ENCODE measurements at places on chromosomes 11 and 22.

- H3K27ac ChIP-seq: no peak overlapping the region
- peaks cover 2% of the 10 kb centered on the region for H3K36me3 ChIP-seq
- peaks cover 36% of the 10 kb centered on the region for H3K4me1 ChIP-seq
Measured at GRCh38 chr11:124839128-124839971, 25.9 kb upstream of the ROBO3 start.

DNA sequence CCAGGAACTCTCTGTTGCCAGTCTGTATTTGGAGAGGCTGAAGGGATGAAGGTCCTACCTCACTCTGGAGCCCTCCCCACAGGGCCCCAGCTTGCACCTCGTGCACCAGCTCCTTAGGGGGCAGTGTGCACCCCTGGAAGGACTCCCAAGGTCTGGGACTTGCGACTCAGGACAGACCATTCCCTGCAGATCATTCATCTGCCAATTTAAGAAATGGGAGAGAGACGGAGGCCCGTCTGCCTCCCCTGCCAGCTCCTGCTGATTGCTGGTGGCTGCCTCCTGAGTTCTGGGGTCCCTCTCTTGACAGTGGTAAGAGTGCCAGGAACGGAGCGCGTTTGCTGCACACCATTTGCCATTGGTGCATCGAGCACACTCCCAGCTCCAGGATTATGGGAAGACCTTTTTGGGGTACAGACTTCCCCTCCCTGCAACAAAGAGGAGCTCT, 27.4 kb upstream of the MALAT1 start:
- peaks cover 2% of the 10 kb centered on the region for H3K36me3 ChIP-seq
- H3K4me3 ChIP-seq: peak overlapping the region; percentile 72
- peaks cover 64% of the 10 kb centered on the region for H3K4me1 ChIP-seq
- DNase-seq: peak; percentile 36
- H3K27me3 ChIP-seq: no peaks in the 10 kb centered on the region
- H3K27ac ChIP-seq: peak overlapping the region; percentile 89

DNA sequence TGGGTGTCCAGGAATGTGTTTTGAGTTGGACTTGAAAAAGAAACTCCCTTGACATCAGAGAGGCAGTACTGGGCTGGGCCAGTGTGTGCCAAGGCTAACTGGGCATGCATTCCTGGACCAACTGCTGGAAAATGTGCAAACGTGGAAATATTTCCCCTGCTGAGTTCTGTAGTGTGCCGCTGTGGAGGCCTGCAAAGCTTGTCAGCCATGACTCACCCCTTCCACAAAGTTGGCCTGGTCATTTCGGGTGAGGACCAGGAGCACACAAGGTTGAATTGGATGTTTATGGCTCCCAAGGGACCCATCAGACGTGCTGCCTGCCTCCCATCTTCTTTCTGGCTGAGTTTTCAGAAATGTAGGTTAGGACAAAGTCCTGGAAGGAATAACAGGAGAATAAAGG, 513.1 kb downstream of the MIAT start:
- H3K27me3 ChIP-seq: peaks cover 15% of the 10 kb centered on the region
- no peaks in the 10 kb centered on the region for H3K36me3 ChIP-seq
- no peak overlapping the region for H3K4me3 ChIP-seq
- H3K4me1 ChIP-seq: no peaks in the 10 kb centered on the region

DNA sequence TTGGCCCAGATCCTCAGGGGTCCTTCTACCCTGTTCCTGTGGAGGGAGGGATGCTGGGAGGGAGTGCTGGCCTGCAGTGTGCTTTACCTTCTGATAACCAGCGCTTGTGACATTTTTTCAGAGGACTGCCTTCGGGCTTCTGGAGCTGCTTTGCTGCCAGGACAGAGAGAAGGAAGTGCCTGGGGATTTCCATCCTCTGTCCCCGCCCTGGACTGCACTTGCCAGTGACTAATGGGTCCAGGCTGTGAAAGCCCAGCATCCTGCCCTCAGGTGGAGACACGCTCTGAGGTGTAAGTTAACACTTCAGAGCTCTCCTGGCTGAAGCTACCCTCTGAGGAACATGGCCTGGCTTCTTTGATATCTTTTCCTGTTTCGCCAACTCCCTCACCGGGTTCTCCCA, 158.7 kb upstream of the SYT13 start:
- no peaks in the 10 kb centered on the region for H3K4me1 ChIP-seq
- peaks cover 5% of the 10 kb centered on the region for H3K27me3 ChIP-seq
- H3K27ac ChIP-seq: no peak overlapping the region
- no peak overlapping the region for H3K4me3 ChIP-seq
- no peak for DNase-seq

DNA sequence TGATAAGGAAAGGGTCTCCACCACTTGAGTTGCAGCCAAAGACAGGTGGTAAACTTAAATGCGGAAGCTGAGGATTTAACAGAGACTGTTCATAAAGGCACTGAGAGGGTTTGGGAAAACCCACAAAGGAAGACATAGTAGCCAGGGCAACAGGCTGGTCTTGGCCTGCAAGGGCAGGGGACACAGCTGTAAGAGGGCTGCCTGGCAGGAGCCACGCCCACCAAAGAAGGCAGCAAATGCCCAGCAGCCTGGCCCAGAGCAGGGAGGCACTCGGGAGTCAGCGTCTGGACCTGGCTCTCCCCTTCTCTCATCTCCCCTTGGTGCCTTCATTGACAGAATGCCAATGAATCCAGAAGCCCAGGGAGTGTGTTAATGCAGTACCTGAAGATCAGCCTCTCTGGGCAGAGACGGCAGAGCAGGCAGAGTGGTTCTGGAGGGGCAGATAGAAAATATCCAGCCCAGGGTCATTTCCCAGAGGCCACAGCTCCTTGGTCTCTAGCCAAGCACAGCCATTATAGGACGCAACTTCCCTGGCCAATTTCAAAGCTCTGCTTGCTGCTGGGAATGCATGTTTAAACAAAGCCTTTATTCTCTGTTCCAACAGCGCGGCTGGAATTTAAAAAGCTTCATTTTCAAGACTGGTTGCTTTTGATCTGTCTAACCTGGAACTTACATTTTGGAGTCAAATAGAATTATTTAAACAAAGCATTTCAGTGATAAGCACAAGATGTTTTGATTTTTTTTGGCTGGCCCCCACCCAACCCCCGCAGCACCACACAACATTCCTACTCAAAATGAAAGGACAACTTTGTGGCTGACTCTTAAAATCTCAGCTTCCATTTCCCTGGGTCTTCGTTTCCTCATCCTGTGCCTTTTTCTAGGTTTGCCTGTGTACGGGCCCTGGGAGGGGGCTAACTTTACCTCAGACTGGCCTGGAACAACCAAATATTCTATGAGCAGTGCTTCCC, 125.6 kb upstream of the LMO1 start:
- no peak for DNase-seq
- no peaks in the 10 kb centered on the region for H3K36me3 ChIP-seq
- H3K27me3 ChIP-seq: no peaks in the 10 kb centered on the region
- no peak overlapping the region for H3K27ac ChIP-seq
- no peak overlapping the region for H3K4me3 ChIP-seq

All from activated T-cell treated with anti-CD3 and anti-CD28 coated beads, Interleukin-2, amount 50 U/mL, for 72 hours (primary cell).